ENCODE measurements at places on chromosomes 6 and 20. TPM values are rescaled to one million over a fixed set of nuclear protein-coding genes. Genes with fewer than 3 reads are reported as not detected.

Gene ALDH5A1
- 308 TPM for total RNA-seq

- no peak for DNase-seq
Measured at GRCh38 chr6:34080357-34080756, 65.5 kb downstream of the GRM4 start.

GRCh38 chr6:1686117-1687098, 76.7 kb downstream of the FOXC1 start:
- no peak for DNase-seq

- DNase-seq = no peak
Measured at GRCh38 chr6:55399351-55399750, 72.1 kb downstream of the GFRAL start.
